Activated CD4-positive, alpha-beta T cell treated with anti-CD3 and anti-CD28 coated beads, Interleukin-2, amount 50 U/mL, for 1 hour (primary cell): ENCODE measurements at places on chromosomes 13 and 19.

- DNase-seq: no peak
Observed at GRCh38 chr13:75173457-75174356, 308.3 kb downstream of the TBC1D4 start.

DNA sequence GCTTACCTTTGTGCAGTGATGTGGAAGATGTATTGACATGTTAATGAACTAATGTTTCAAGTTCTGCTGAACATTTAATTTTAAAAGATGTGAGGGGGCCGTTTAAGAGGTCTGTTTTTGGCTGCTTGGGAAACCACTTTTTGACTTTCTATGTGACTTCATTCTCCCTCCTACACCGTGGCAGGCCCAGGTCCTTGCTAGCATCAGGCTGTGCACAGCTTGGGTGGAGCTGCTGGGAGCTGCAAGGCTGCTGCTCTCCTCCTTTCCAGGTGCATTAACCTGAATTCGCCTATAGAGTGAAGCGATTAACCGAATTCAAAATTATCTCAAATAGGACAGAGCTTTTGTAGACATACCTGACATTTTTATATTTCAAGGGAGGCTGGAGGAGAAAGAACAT lies 249.1 kb downstream of the FGF14 start:
- DNase-seq: no peak

GRCh38 chr13:79417741-79418140 lies 11.7 kb upstream of the RBM26 start:
- DNase-seq: no peak

- peak; percentile 82 for DNase-seq
Observed at GRCh38 chr19:7868671-7869452, 5.3 kb downstream of the PRR36 start.

- DNase-seq: peak; percentile 79
Observed at GRCh38 chr19:3125900-3126524, 9.8 kb upstream of the GNA15 start.

DNA sequence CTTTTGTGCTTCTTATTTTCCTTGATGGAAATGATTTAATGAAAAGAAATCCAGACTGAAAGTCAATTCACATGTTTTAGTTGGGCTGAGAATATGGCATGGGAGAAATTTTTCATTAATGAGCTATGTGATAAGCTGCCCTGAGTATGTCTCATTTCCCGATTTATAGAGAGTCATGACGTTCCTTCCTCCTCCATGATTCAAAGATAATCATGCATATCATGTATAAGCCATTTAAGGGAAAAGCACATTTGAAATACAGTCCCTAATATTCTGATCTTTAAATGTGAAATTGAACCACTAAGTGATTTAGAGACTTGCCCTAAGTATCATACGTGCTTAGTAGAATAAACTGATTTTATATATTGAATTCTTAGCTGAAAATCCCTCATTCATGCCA lies 840.9 kb downstream of the PCDH17 start:
- DNase-seq: no peak

GRCh38 chr13:33109271-33109697 lies 93.1 kb downstream of the KL start:
- no peak for DNase-seq

GRCh38 chr13:57946361-57946760 lies 314.8 kb downstream of the PCDH17 start:
- DNase-seq: no peak

DNA sequence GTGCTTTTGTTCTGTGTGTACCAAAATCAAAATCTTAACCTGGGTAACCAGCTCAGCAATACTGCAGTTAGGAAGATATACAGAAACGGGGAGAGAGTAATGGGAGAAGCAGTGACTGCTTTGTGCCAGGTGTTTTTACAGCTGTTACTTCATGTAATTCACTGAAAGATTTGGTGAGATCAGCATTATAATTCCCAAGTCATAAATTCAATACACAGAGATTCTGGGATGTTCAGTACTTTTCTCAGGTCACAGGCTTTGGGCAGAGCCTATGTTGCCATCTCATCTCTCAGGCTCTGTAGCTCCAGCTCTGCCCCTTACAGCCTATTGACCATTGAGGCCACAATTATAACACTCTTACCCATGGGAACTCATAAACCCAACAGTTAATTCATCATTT lies 138.5 kb downstream of the ZAR1L start:
- DNase-seq: no peak

DNA sequence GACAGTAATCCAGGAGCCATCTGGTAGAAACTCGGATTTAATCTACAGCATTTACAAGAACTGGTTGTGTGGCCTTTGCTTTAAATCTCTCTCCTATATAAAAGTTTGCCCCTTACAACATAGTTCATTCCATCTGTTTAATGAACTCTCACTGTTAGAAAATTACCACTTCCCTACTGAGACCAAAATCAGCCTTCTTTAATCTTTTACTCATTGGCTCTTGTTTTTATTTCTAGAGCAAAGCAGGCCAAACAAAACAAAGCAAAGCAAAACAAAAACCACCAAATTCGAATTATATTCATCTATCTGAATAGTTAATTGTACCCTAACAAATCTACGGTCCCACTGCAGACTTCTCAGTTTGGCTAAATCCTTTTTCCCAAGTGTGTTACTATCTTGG lies 127.0 kb downstream of the UGGT2 start:
- no peak for DNase-seq

GRCh38 chr13:98966019-98966418 lies 11.8 kb downstream of the DOCK9 start:
- no peak for DNase-seq

- no peak for DNase-seq
Observed at GRCh38 chr19:16134510-16134909, 9.0 kb upstream of the HSH2D start.

DNA sequence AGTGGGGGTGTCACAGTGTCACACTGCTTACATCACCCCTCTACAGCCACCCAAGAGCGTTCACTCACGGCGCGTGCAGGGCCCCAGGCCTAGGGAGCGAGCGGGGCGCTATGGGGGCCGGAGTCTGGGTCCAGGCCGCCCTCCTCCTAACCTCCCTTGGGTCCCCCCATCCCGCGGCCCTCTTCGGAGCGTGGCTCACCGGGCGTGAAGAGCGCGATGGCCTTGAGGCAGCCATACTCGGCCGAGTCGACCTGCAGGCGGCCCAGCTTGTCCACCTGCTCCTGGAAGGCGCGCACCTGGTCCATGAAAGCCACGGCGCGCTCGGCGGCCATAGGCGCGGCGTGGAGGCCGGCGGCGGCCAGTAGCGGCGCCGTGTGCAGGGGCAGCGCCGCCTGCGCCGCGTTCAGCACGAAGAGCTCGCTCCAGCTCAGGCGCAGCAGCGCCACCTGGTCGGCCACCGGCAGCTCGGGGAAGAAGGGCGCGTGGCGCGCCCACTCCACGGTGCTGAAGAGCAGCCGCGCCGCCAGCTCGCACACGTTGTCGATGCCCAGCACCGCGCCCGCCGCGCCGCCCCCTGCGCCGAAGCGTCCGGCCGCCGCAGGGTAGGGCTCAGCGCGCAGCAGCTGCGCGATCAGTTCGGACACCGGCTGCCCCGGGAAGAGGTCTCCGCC lies 9.4 kb downstream of the OCEL1 start:
- DNase-seq: peak; percentile 75

- DNase-seq: no peak
Observed at GRCh38 chr13:34611671-34612070, 330.4 kb upstream of the NBEA start.

GRCh38 chr13:33639626-33640080 lies 178.3 kb upstream of the RFC3 start:
- DNase-seq: no peak

- no peak for DNase-seq
Observed at GRCh38 chr19:47497050-47497766, 13.2 kb upstream of the KPTN start.

- DNase-seq: no peak
Observed at GRCh38 chr13:69579351-69579750, 528.3 kb upstream of the ATXN8OS start.

DNA sequence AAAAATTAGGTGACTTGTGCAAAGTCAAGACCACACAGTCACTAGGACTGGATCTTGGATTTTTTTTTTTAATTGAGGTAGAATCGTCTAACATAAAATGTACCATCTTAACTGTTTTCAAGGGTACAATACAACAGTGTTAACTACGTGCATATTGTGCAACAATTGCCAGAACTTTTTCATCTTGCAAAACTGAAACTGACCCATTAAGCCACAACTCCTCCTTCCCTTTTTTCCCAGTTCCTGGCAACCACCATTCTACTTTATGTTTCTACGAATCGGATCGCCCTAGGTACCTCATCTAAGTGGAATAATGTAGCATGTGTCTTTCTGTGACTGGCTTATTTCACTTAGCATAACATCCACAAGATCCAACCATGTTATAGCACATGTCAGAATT lies 37.5 kb upstream of the POMP start:
- no peak for DNase-seq

DNA sequence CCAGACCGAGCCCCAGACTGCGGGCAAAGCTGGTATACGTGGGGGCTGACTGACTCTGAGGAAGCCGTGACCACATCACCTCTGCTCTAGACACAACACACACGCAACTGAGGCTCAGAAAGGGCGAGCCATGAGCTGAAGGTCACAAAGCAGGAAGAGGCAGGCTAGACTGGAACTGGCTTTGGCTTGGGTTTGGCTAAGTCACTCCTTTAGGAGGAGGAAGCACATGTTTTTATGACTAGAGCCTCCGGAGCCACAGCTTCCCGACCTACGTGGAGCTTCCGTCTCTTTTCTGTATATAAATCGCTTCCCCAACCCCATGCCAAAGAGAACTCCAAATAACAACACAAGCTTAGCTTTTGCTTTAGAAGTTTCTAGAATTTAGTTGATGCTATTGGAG lies 48.0 kb downstream of the RFX2 start:
- peak; percentile 35 for DNase-seq

GRCh38 chr13:20326276-20326675 lies 94.2 kb upstream of the GJB6 start:
- DNase-seq: no peak

GRCh38 chr13:72163678-72164077 lies 296.7 kb upstream of the DACH1 start:
- no peak for DNase-seq

DNA sequence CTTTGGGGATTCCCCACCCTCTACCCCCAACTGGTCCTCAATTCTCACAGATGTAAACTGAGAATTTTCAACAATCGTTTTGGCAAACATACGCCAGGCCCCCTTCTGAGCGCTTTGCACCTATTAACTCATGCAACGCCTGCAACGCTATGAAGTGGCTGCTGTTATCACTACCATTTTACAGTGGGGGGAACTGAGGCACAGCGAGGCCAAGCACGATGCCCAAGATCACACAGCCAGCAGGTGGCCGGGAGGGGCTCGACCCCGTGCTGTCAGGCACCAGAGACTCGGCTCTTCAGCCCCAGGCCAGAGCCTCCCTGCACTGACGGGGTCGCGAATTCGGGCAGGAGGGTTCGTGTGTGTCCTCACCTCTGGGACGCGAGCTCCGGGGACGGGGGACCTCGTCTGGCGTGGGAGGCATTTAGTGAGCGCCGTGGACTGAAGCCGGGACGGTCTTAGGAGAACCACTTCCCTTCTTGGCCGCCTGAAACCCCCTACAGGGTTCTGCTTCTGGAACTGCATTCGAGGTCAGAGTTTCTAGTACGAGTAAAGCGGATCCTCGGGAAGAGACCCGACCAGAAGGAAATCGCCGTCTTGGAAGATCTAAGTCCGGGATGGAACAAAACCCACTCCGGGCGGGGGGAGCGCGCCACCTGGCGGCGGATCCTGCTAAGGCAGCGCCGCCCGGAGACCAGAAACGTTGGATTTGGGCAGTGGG lies 21.0 kb downstream of the ZNF114 start:
- DNase-seq: peak; percentile 61

DNA sequence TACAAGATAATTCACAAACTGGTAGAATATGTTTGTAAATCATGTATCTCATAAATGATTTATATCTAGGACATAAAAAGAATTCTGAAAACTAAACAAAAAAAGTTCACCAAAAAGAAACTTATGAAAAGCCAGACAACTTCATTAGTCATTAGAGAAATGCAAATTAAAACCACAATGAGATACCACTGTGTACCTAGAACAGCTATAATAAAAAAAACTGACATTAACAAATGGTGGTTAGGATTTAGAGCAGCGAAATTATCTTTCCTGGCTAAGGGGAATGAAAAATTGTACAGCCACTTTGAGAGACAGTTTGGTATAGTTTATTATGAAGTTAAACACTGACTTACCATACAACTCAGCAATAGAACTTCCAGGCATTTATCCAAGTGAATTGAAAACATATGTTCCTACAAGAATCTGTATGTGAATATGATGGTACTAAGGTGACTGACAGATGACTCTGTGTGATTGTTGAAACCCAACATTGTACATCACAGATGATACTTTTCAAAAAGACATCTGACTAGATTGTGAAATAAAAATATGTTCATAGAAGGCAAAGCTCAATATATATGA lies 41.8 kb downstream of the UGGT2 start:
- DNase-seq: no peak

- DNase-seq: no peak
Observed at GRCh38 chr13:88395804-88396203, 724.6 kb downstream of the SLITRK5 start.

DNA sequence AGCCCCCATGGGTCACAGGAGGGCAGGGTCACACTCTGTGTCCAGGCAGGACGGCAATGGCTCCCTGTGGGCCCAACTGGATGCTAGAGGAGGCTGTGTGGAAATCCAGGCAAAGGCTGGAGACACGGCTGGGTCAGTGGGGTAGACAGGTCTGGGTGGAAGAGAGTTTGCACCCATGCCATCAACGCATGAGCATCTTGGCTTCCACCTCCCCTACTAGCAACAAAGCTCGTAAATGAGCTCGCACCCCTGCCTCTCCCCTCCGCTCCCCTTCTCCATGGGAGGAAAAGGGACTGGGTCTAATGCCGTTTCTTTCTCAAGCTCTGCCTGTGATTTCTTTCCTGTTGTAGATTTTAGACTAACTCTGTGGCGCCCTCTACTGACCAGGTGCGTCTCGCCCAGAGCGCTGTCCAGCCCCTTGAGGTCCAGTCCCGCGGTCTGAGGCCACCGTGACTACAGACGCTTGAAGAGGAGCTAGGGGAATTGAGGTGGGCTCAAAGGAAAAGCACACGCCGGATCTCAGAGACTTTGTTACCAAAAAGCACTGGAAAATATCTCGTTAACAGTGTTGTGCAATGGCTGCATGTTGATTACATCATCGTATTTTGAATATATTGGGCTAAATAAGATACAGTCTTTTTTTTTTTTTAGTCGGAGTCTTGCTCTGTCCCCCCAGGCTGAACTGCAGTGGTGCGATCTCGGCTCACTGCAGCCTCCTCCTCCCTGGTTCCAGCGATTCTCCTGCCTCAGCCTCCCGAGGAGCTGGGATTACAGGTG lies 50.7 kb upstream of the USP29 start:
- DNase-seq: no peak
